ENCODE measurements at places on chromosomes 1 and 21. TPM values are rescaled to one million over a fixed set of nuclear protein-coding genes. Genes with fewer than 3 reads are reported as not detected.

The SON gene
- 283 TPM for total RNA-seq

The FMN2 gene
- not detected for total RNA-seq

The SAMD11 gene
- not detected for total RNA-seq

The SV2A gene
- 12.5 TPM for total RNA-seq

The SFN gene
- total RNA-seq = 0.43 TPM

The HSD11B1 gene
- not detected for total RNA-seq

- no peak for DNase-seq
Measured at GRCh38 chr1:214720561-214720960, 117.6 kb downstream of the CENPF start.

DNA sequence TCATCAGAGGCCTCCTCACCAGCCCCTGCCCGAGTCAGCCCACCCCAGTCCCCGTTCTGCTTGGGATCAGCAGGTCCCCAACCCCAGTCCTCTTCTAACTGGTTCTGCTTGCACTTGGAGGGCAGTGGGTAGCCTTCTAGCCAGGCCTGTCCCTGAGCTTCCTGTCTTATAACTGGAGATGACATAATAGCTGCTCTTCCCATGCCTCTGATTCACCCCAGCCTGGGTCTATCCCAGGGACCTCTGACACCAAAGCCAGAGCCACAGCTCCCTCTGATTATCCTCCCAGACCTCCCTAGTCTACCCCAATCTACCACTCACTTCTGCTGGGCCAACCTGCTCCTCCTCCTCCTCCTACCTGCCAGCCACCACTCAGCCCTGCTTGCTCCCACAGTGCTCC lies 31.4 kb downstream of the IQGAP3 start:
- DNase-seq = no peak

GRCh38 chr1:241695246-241696171 lies 43.4 kb downstream of the WDR64 start:
- DNase-seq = no peak

DNA sequence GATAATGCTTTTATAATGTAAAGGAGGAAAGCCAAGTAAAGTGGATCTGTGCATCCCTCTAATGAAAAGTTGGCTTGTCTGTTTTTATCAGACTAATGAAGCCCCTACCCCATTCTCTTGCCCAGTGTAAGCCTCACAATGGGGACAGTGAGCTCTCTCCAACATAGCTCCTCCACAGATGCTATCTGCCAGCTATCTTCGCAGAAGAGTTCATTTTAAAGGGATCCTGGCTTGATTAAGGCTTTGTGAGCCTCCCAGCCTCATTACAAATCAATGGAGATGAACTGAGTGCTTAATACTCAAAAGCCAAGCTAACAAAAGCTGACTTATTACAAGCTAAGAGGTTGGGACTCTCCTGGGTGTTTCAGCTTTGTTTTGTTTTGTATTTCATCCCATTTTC lies 514.7 kb downstream of the NUF2 start:
- DNase-seq = no peak

- no peak for DNase-seq
Measured at GRCh38 chr1:109863667-109864046, 47.0 kb upstream of the CSF1 start.

DNA sequence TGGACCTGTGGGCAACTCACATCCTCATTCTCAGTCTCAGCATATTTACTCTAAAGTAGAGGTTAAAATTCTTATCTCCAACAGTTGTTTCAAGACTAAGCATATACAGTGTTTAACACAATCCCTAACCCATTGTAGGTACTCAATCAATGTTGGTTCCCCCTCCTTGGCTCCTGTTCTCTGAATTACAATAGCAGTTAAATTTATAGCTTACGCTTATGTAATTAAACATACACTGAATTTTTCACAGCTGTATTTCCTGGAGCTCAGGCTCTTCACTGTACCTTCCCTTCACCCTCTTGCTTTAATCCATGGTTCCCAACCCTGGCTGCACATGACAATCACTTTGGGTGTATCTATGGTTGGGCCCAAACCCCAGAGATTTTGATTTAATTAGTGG lies 89.4 kb downstream of the LPAR3 start:
- no peak for DNase-seq

DNA sequence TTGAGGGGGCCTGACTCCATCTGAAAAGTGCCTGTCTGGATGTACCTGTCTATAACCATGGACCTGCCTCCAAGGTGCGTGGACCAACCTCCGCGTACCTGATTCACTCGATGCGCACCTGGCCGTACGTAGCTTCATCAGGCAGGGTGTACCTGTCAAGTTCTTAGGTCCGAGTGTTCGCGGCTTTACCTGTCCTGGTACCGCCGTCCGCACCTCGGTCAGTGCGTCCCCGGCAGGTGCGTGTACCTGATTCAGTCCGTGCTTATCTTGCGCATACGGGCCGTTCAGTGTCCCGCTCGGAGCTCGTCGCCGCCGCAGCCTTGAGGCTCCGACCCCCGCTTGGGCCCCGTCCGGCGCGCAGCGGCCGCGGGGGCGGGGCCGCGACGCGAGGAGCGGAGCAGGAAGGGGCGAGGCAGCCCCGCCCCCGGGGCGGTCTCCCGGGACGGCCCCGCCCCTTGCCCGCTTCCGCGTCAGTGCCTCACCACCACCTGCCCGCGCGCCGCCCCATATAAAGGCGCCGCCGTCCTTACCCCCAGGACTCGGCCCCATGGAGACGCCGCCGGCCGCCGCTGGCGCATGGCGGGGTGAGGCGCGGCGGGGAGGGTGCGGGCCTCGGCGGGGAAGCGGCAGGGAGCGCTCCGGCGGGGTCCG lies at the start of gene ZC3H12A:
TSS of gene ZC3H12A (plus strand) at position 535 of the 651 bp plus-strand sequence. CDS start 917 bp downstream, outside the sequence.
- DNase-seq = peak; percentile 97

DNA sequence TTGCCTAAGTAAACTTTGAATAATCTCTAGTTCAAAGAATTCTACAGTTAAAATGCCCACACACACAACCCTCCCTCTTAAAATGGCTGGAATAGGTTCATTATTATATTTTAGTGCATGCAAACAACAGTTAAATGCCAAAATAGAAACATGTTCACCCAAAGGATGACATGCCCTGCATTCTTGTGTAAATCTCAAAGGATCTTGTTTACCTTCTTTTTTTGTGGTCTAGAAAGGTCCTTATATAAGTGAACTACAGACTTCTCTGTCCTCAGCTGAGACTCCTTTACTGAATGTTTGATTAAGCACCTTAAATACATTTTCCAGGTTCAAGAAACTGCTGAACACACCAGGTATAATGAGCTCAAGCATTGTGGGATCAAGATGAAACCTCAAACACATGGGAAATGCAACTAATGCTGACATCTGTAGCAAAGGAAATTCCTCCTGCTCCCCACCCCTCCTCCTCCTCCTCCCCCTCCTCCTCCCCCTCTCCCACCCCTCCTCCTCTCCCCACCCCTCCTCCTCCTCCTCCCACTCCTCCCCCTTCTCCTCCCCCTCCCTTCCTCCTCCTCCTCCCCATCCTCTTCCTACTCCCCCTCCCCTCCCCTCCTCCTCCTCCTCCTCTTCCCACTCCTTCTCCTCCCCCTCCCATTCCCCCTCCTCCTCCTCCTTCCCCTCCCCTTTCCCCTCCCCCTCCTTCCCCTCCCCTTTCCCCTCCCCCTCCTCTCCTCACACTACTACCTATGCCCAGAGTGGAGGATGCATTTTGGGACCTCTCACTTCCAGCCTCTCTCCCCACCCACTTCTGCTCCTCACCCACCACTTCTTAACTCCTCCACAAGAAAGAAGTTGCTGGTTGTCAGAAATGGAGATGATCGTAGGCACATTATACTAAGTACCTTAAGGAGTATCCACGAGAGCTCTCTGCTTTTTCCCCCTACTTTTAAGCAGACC lies 233.9 kb downstream of the MRPL39 start:
- no peak for DNase-seq

GRCh38 chr1:92567211-92567868 lies 80.6 kb upstream of the GFI1 start:
- DNase-seq = no peak

DNA sequence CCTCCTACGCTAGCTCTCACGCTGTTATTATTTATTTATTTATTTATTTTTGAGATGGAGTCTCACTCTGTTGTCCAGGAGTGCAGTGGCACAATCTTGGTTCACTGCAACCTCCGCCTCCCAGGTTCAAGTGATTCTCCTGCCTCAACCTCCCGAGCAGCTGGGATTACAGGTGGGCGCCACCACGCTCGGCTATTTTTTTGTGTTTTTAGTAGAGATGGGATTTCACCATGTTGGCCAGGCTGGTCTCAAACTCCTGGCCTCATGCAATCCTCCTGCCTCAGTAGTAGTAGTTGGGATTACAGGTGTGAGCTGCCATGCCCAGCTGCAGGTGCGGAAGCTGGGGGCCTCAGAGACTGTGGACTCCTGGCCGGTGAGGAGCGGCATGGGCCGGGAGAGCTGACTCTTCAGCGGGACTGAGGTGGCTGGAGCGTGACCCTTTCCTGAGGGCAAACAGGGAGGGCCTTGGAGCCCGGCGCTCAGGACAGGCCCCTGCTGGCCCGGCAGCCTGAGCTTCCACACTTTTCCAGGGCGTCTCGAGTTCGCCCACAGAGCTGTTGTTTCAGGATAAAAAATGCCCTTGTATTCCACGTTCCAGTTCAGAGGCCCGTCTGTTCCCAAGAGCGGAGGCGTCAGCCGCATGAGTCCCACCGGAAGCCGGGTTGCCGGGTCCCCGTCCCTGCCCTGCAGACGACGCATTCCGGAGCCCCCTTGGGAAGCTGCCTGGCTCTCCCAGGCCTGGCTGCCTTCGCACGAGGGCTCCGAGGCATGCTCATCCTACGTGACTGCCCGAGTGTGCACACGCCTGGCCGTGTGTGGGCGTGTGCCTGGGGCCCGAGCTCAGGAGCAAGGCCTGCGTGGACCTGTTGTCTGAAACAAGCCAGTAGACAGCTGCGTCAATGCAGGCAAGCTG lies 126.2 kb downstream of the SIK1 start:
- no peak for DNase-seq

DNA sequence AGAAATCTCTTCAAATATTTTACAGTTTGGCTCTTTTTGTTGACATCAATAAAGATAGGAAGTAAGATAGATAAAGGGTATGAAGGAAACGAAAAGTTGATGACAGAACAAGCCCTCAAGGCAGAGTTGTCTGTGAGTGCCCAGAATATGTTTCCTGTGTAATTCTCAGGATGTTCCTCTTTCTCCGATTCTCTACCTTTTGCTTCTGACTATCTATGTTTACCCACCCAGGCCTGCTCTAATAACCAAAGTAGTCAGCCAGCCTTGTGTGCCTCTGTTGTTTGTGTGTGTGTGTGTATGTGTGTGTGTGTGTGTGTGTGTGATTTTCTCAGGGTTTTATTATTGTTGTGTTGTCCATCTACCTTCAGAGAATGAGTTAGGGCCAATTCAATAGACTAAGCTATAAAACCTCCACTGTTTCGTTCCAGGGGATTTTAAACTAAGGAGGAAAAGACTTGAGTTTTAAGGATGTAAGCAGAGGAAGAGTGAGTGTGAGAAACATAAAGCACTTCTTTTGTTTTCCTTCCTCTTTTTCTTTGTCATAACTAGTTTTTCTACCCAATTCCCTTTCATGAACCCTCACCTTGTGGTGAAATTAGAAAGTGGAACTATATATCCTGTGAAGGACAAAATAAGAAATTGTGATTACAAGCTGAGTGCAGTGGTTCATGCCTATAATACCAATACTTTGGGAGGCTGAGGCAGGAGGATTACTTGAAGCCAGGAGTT lies 627.4 kb upstream of the NR5A2 start:
- no peak for DNase-seq

DNA sequence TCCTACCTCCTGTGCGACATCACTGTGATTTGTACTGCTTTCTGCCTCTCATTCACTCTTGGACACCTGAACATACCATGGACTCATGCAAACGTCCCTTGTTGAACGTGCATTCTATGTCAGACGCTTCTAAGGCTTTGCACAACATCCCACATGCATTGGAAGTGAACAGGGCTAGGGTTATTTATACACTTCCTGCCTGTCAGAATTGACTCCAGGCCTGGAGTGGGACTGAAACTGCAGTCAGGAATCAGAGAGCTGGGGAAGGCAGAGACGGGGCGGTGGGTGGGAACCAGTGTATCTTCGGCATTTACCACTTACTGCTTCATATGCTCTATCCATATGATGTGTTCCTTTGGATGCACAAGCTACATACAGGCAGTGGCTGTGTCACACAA lies 81.4 kb upstream of the GALNT2 start:
- no peak for DNase-seq

DNA sequence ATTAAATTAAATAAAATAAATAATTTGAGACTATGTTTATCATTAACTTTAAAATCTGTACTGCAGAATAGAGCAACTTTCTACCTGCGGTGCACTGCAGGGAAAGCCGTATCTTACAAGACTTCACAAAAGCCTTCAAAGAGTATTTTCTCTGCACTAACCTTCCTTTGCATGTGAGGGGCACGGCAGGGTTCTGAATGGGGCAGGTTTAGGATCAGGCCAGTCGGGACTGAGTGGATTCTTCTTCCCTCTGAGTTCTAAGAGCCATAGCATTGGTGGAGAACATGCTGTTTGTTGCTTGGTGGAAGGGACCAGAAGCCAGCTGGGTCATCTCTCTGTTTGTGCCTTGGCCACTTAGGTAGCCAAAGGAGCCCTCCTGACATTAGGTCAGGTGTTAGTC lies 55.2 kb upstream of the LGALS8 start:
- no peak for DNase-seq

GRCh38 chr1:228794810-228795209 lies 59.5 kb downstream of the RHOU start:
- DNase-seq = peak; percentile 33

GRCh38 chr1:162475539-162476185 lies 22.0 kb upstream of the UHMK1 start:
- no peak for DNase-seq

GRCh38 chr1:56819387-56819899 lies at the start of gene FYB2:
FYB2 (minus strand) TSS chr1:56819404; CDS start chr1:56819290, 114 bp downstream.
- no peak for DNase-seq

GRCh38 chr1:211738096-211738690 lies 62.8 kb upstream of the NEK2 start:
- peak; percentile 26 for DNase-seq

DNA sequence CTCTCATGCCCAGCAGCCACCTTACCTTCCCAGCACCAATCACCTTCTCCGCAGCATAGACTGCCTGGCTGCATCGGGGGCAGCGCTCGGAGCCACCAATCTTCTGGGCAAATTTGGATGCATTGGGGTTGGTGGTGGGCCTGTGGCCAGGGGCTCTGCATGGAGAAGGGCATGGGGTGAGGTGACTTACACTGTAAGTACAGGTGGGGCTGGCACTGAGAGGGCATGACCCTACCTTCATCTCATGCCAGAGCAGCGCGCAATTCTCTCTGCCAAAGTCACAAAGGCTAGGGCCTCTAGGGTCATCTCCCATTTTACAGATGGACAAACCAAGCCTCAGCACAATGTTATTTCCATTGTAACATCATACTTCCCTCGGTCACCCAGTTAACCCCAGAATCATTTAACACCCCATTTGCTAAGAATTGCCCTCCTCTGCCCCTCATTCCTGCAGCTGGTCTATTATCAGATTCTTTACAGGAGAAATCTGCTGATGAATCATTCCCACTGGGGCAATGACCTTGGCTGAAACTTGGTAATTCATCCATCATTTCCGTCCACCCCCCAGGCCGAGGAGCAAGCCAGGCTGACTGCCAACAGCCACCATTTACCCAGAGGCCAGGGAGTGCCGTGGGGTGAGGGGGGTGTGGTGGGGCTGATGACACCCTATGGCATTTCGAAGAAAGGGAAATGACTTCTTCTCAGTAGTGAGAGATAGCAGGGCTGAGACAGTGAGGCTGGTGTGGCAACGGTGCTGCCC lies 17.9 kb downstream of the CSRP1 start:
- no peak for DNase-seq

Measured in activated naive CD8-positive, alpha-beta T cell treated with anti-CD3 and anti-CD28 coated beads for 36 hours (primary cell).